ENCODE measurements at places on chromosomes 2 and 18.

DNA sequence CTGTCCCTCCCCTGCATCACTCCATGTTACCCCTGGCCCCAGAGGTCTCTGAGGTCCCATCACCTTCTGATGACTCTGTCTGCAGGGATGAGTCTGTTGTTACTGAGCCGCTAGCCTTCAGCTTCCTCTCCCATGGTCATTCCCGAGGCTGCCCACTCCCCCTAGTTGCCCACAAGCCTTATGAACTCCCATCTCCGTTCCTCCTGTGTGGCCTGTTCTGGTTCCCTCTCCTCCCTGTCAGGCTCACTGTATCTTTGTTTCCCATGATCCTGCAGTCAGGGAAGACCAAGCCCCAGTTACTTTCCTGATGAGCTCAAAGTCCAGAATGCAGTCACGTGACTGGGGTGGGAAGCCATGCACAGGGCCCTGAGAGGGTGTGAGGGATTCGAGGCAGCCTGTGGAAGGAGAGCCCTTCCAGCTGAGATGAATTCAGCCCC, 39.5 kb downstream of the INPP4A start:
- DNase-seq: no peak

DNA sequence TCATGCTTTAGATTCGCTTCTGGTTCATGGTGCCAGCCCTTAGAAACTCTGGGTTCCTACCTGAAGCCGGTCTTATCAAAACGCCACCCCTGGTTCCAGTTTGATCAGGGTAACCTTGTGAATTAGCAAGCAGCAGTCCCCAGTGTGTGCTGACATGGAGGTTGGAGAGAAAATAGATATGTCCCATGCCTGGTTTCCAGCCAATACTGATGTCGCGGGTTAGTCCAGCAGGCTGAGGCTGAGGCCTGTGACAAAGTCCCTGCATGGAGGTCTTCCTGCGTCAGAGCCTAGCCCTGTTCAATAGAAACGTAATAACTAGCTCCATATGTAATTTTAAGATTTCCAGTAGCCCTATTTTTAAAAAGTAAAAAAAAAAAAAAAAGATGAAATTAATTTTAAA, 28.2 kb downstream of the LPIN1 start:
- DNase-seq: no peak

DNA sequence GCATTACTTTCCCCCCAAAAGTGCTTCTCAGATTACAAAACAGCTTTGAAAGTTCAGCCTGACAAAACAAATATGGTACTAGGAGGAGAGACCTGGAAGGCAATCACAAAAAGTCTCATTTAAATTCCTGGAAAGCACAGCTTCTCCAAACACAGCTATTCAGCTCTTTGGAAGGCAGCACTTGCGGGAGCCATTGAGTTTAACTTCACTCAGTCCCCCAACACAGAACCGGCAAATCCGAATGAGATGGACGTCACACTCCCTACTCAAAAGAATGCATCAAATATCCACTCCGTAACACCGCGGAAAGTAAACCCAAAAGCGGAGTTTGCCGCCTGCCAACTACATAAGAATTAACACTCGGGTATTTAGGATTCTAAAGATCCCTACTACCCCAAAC, 638 bp downstream of the ST6GAL2 start:
- no peak for DNase-seq

- DNase-seq: no peak
Observed at GRCh38 chr2:85066874-85067351, 66.3 kb upstream of the TCF7L1 start.

DNA sequence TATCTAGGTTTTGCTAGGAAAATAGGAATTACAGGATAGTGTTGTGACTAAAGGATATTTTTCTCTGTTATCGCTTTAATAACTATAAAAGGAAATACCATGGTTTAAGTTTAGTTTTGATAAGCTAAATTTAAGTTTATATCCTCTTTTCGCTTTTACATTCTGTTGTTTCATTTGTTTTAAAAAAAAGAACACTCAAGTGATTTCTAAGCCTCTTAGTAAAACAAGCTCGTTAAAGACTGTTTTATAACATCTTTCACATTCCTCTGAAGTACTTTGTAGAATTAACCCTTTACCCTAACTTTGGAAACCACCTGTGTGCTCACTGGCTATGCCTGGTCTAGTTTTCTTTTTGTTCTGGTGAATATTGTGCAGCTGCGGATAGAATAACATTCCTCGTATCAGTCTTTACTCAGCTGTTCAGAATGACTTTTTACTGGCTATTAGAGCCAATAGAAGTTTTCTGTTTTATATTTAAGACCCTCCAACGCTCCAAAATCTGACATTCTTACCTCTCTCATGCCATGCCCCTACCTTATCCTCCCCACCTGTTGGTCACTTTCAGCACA, 183.1 kb downstream of the PTPRM start:
- DNase-seq: no peak

- no peak for DNase-seq
Observed at GRCh38 chr2:65055422-65056214, 598 bp upstream of the CEP68 start.

DNA sequence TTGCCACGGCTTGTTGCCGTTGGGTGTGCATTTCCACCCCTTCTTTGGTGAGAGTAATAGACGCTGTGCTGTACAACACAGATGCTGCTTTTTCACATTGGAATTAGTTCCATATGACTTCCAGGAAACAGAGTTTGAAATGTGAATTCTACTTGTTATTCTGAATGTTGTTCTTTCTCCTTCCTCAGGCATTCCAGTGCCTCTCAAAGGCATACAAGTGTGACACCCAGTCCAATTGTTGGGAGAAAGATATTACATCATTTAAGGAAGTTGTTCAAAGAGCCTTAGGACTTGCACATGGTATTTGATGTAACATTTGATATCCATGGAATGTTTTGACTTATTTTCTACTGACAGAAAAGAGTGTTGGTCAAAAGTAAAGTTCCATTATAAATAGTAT, 134.4 kb upstream of the LTBP1 start:
- no peak for DNase-seq

GRCh38 chr2:38978296-38978903, 88.7 kb downstream of the ARHGEF33 start:
- no peak for DNase-seq

DNA sequence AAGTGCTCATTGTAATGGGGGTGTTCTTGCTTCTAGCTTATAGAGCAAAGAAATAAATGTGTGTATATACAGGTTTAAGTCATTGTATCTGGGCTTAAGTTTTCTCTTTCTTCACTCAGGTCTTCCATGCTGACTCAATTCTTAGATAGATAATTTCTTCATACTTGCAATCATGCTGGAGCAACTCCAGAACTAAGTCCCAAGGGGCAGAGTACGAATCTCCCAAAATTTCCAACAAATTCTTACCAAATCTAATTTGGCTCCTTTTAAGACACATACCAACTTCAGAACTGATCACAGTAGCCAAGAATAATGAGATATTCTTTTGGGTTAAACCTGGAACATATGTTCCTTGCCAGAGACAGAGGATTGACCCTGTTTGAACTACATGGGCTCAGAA, 4.3 kb upstream of the SPAG16 start:
- no peak for DNase-seq

DNA sequence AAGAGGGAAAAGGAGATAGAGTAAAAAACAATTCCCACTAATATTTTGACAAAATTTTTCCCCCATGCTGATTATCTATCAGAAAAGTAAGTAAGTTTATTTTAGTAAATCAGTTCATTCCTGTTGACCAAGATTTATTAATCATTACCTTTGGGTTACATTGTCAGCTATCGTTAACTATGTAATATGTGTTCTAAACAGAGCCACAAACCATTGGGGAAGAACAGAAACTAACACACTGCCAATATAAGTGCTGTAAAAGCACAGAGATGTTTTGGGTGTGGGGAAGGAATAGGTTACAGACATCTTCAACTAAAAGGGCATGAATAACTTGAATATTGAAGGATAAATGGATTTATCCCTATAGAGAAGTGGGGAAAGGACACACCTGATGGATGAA, 42.5 kb upstream of the ACADL start:
- DNase-seq: no peak

All from stimulated activated CD8-positive, alpha-beta memory T cell treated with anti-CD3 and anti-CD28 coated beads, Interleukin-15, amount 100 ng/mL, for 4 hours (primary cell).